ENCODE measurements at places on chromosomes 12 and 14.

- DNase-seq = no peak
Measured at GRCh38 chr14:47425302-47425701, 250.1 kb downstream of the MDGA2 start.

DNA sequence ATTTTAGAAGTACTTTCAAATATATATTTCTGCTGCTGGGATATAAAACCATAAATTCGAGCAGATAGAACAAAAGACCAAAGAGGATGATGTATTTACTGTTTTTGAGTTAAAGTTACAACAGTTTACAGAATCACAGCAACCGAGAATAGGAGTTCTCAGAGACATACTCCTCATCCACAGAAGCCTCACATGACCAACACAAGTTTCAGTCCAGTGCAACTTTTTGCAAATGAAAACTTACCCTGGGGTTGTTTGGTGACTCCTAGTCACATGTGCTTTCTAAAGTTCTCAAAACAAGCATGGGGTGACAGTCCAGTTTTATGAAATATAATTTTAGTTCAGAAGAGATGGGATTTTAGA lies 117.1 kb downstream of the PRKCH start:
- no peak for DNase-seq

- no peak for DNase-seq
Measured at GRCh38 chr12:126570566-126570965, 1505.3 kb downstream of the AACS start.

DNA sequence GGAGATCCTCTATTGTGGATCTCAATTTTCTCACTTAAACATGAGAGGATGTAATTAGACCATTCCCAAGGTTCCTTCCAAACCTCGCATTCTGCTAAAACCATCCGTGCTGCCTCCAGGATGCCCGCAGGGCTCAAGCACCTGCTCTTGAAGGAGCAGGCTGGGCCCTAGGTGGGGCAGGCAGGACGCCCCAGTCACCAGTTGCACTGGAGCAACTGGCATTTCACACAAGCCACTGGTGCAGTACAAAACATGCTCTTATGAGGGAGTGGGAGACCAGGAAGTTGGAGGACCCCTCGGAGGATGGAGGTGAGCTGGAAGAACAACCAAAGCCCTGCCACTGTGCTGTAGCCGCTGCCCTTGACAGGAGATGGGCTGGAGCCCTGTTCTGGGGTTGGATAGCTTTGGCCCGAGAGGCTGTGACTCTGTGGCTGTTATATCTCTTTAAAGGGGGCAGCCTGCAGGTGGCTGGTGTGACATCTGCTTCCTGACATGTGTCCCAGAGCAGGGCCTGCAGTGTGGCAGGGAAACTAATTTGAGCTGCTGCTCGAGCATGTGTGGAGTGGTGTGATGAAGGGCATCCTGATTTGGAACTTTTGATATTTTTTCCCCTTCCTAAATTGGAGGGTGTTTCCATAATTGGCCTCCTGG lies 122.2 kb downstream of the CRACR2A start:
- no peak for DNase-seq

- DNase-seq = no peak
Measured at GRCh38 chr12:49949866-49950265, 671 bp upstream of the AQP2 start.

DNA sequence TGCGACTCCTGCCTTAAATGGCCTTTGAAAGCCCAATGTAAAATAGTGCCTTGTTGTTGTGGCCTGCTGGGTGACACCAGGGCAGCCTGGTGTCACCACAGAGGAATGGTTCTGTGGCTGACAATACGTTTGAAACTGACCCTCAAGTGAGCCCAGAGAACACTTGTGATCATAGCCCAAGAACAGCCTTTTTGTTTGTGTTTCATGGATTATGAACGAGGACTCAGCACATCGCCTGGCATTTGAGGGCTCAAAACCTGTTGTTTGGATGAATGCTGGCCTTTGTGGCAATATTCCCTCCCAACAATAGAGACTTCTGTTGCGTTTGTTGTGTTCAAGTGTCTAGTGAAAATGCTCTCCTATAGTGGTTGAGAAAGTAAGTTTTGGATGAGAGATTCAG lies 48.5 kb downstream of the TSPAN9 start:
- no peak for DNase-seq

GRCh38 chr12:47930634-47931033 lies 25.8 kb upstream of the VDR start:
- DNase-seq = no peak

GRCh38 chr12:111408686-111409402 lies 3.1 kb downstream of the SH2B3 start:
- no peak for DNase-seq

DNA sequence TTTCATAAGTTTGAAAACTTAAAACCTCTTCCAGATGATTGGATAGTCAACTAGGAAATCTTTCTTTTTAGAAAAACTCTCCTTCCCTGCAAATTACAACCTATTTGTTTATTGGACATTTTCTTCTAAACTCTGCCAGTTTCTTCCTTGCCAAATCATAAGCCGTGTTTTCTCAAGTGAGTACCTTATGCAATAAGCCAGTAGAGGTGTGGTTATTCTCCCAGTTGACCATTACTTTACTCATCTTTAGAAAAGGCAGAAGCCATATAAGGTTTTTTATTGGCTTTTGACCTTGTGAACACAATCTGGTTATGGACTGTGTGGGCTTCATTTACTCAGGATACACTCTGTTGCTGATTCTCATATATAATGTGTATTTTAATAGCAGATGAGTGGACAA lies 14.6 kb downstream of the ACTR6 start:
- no peak for DNase-seq

DNA sequence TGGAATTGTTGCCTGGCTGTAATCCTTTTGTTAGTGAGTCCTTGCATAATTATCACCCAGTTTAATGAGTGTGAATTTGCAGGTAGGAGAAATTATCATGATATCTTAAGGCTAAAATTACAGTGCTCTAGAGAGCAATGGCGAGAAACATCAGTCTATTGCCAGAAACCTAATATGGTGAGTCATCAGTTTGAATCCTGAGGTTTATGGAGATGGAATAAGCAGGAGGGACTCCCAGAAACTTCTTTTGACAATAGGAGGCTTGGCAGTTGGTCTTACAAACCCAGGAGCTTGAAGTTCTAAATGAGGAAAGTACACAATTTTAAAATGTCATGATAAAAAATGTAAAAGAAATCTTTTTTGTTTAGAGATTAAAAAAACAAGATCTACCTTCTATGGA lies 31.5 kb upstream of the CRADD start:
- DNase-seq = no peak

GRCh38 chr12:130031571-130032189 lies 127.9 kb upstream of the TMEM132D start:
- peak; percentile 59 for DNase-seq

GRCh38 chr14:78401866-78402265 lies 231.7 kb downstream of the NRXN3 start:
- DNase-seq = no peak

GRCh38 chr14:33332497-33332896 lies 393.8 kb downstream of the NPAS3 start:
- no peak for DNase-seq

- DNase-seq = no peak
Measured at GRCh38 chr14:68466491-68466977, 326.3 kb downstream of the ZFP36L1 start.

DNA sequence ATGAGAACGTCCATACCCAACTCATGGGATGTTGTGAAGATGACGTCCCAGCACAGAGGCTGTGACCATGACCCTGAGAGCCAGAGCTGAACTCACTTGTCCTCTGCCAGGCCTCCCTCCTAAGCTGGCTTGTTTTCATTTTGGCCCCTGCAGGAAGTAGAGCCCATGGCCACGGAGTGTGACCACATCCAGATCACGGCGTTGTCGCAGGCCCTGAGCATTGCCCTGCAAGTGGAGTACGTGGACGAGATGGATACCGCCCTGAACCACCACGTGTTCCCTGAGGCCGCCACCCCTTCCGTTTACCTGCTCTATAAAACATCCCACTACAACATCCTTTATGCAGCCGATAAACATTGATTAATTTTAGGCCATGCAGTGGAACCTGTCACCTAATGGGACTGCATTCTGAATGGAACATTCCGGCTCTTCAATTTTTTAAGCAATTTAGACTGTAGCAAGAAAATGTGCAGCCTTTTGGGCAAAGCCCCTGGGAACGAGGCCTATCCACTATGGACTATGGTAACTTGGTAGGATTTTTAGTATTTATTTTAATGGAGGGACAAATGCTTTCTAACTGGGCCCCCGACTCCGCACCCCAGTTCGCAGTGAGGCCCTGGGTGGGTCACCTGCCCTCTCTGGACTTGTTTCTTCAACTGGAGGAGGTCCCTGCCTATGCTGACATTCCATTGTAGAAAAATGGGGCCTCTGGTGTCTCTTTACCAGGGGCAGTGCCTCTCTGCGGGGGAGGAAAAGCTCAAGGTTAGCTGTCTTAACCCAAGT lies 19.6 kb downstream of the OTUB2 start:
- DNase-seq = no peak

DNA sequence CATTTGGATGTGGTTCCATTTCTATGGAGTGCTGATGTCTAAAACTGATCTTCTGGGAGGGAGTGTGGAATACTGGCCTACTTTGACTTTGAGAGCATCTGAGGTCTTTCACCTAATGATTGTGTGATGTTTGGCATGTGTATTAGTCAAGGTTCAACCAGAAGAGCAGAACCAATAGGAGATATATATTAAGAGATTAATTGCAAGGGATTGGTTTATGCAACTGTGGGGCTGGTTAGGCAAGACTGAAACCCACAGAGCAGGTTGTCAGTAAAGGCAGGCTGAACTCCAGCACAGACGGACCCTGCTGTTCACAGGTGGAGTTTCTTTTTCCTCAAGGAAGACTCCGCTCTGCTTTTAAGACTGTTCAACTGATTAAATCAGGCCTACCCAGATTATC lies 11.6 kb downstream of the BMAL2 start:
- DNase-seq = no peak

GRCh38 chr14:99544991-99545390 lies 59.0 kb downstream of the CCDC85C start:
- no peak for DNase-seq

- no peak for DNase-seq
Measured at GRCh38 chr14:26252176-26252575, 345.7 kb downstream of the NOVA1 start.

- DNase-seq = no peak
Measured at GRCh38 chr12:28192125-28192524, 1.9 kb downstream of the CCDC91 start.

DNA sequence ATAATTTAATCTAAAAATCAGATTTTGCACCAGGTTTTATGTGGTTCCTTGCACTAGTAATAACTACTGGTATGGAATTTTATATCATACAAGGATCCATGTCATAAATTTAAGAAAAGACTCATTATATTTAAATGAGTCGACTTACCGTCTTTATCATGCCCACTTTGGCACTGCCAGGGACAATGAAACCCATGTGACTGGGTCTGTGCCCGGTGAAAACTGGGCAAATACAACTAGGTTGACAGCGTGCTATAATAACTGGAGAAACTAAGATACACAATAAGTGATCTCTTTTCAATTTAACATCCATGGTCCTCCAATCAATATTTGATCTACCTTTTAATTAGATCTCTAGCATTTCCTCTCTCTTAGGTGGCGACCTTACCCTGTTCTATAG lies 64.5 kb downstream of the ACADS start:
- no peak for DNase-seq

GRCh38 chr14:80523518-80524117 lies 312.3 kb upstream of the DIO2 start:
- DNase-seq = no peak

GRCh38 chr14:52269982-52270381 lies 2.5 kb downstream of the PTGDR start:
- no peak for DNase-seq

- no peak for DNase-seq
Measured at GRCh38 chr12:88052686-88053085, 23.5 kb upstream of the C12orf50 start.

DNA sequence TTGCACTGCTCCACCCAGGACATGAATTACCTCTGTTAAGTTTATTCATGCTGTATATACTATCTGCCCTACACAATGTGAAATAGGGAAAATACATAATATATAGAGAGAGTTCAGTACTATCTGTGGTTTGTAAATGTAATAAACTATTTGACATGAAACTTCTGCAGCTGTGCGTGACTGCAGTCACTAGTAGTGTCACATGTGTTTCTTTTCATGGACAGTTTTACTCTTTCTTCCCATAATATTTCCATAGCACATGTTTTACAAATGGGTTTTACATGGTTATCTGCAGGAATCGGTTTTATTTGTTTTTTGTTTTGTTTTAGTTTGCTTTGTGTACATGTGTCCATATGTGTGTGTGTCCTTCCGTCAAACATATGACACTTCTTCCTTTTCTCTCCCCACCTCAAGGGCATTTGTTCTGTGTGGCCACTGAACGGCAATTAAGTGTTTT lies 1644.1 kb upstream of the FLRT2 start:
- no peak for DNase-seq

DNA sequence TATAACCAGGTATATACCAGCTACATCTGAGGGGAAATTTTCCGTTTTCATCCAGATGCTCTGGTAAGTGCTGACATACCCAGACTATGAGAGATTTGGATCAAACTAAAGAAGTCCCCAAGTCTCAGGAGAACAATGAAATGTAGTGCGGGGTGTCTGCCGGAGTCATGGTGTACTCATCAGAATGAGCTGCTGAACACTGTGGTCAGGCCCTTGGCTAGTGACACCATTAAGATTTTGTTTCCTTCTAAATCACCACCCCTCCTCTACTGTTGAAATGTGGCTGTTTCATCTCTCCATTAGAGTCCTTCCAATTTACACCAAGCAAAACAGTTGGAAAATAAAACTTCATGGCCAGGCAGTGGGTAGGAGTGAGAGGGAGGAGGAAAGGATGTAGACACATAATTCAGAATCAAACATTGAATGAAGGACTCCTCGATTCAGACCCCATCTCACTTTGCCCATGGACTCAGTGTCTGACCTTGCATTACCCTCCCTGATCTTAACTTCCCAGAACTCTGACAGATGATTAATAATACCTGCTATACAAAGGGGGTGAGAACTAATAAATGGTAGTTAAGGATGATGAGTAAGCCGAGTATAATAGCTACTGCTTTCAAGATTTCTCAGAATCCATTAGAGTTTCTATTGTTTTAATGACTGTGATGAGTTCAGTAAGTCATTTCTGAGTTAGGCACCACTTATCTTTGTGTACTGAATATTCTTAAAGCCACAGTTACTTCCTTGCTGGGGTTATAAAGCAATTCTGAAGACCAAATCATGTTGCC lies 127.4 kb downstream of the CRADD start:
- DNase-seq = no peak

- no peak for DNase-seq
Measured at GRCh38 chr12:133023566-133023965, 13.7 kb upstream of the ZNF84 start.

- DNase-seq = no peak
Measured at GRCh38 chr12:27280412-27280811, 36.3 kb downstream of the STK38L start.
